HCT116 (cell line): ENCODE measurements at places on chromosomes 6 and 20. TPM values are rescaled to one million over a fixed set of nuclear protein-coding genes. Genes with fewer than 3 reads are reported as not detected.

Gene C6orf89
- total RNA-seq, result 32.9 TPM

DNA sequence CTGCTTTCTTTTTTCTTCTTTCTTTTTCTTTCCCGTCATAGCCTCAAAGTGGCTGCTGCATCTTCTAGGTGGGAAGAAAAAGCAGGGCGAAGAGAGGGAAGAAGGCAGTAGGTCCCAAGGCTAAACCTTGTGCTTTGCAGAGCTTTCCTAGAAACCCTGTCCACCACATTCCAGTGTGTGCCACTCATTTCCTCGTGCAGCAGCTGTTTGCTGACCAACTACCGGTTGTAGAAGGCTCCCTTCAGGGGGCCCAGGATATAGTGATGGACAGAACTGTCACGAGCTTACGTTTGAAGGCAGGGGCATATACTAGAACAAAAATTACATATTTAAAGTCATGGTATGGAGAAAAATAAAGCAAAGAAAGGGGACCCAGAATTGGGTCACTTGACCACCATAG is 103.0 kb downstream of the SASH1 start:
- DNase-seq, result no peak

DNA sequence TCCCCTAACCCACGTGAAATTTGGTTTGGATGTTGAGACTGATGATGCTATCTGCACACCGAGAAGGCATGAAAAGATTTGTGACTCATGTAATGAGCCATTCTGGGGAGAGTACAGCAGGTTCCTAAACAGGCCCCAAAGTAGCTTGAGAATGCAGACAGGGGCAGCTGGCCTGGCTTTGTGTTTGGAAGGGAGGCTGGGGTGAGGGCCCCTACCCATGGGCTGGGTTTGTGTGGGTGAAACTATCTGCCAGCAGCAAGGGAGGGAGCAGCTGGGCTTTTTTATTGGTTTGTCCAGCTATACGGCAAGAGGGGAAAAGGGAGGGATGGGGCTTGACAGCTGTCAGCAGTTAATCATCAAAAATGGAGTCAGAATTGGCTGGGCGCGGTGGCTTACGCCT is 87.0 kb upstream of the RNF24 start:
- no peak for DNase-seq

Gene RNF144B
- total RNA-seq, result 2.1 TPM

DNA sequence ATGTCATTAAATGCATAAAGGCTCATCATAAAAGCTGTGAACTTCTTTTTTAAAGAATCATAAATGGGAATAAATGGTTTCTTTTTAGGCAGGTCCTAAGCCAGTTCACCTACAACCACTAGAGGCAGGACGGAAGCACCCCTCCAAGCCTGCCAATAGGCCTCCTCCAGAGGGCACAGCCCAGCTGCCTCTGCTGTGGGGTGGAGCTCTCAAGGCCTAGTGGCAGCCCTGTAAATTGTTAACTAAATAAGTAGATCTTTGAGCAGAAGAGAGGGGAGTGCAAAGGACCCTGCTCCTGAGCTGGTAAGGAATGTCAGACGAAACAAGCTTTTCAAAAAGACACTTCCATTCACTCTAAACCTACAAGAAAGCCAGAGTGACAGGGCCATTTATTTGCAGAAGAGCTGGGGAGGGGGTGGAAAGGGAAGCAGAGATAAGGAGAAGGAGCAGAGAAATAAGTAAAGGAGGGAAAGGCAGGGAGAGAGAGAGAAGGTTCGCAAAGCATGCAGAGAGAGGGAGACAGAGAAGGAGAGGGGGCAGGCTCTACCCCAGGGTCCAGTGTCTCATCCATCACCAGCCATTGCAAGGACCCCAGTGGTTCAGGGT is 18.0 kb upstream of the MAFB start:
- DNase-seq, result peak; percentile 33
